T-cell (primary cell): ENCODE measurements at places on chromosomes 5 and 9.

DNA sequence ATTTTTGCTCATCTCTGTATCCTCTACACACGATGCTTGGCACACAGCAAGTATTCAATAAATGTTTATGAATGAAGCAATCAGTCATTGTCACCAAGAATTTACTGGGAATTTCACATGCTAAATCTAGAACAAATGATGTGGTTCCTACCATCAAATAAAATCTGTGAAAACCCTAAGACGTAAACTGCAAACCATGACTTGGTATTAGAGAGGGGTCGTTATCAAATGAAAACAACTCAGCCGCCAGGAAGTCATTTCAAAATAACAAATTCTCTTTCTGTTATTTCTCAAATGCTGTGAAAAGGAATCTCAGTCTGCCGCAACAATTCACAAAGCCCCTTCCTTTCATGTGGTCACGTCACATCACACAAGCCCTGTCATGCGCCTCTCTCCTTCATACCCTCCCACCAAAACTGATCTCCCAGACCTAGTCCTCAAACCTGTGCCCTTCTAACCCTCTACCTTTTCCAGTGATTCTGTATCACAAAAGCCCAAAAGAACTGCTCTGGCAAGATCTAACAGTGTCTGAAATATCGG, 173.6 kb downstream of the DEPDC1B start:
- no peak for DNase-seq

DNA sequence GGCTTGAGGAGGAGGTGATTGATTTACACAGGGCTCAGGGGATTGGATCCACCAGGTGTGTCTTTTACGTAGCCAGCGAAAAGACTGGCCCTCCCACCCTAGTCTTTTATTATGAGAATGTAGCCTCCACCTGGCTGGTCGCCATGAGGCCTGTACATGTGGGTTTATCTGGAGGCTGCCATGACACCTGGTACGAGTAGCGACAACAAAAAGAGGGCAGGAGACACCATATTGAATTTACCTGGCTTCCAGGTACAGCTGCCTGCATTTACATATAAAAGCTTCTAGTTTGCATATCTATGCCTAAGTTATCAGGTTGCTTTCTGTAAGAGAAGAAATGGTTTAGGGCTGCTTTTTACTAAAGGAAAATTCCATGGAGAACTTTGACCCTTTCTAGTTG, 1173.7 kb upstream of the SEMA6A start:
- no peak for DNase-seq

DNA sequence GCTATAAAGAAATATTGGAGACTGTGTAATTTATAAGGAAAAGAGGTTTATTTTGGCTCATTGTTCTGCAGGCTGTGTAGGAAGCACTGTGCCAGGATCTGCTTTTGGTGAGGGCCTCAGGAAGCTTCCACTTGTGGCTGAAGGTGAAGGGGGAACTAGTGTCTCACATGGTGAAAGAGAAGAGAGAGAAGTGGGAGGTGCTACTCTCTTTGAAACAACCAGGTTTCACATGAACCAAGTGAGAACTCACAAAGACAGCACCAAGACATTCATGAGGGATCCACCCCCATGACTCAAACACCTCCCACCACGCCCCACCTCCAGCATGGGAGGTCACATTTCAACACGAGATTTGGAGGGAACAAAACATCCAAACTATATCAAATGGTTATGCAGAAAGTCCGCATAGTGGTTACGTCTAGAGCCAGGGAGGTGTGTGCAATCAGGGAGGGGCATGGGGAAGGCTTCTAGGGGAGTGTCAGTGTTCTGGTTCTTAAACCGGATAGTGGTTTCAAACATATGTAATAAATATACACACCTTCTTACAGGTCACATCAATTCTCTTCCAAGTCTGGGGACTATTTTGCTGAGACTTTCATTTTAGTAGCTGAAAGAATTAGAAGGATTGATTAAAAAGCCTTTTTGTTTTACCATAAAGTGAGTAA, 113.0 kb downstream of the TRIO start:
- no peak for DNase-seq

GRCh38 chr5:170494041-170494440, 9.8 kb upstream of the KCNIP1 start:
- no peak for DNase-seq

DNA sequence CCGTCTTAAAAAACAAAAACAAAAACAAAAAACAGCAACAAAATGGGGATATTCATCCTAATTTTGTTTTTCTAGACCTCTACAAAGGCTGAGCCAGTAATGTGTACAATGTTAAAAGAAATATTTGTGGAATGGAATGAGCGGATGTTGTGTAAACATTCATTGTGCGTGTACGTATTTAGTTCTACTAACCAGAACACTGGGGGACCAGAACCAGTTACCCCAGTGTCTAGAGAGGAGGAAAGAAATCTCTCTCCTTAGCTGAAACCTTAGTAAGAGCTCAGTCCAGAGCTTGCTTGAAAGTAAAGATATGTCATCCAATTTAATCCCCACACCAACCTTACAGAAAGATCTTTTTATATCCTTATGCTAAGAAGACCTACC, 106.7 kb upstream of the CPEB4 start:
- no peak for DNase-seq

DNA sequence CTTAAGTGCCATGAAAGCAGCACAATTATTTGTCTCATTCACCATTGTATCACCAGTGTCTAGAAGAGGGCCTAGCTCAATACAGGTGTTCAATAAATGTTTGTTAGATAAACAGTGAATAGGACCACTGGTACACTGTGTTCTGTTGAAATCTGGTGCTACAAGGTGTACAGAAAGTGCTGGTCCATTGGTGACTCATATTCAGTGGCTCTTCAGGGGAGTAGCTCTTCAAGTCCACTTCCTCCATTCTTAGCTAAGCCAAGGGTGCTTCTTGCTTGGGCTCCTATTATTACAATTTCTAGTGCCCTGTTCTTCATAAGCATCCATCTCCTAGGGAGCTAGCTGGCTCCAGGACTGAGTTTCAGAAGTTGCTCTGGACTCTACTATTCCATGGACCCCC, 6.4 kb upstream of the FCHO2 start:
- DNase-seq: no peak

DNA sequence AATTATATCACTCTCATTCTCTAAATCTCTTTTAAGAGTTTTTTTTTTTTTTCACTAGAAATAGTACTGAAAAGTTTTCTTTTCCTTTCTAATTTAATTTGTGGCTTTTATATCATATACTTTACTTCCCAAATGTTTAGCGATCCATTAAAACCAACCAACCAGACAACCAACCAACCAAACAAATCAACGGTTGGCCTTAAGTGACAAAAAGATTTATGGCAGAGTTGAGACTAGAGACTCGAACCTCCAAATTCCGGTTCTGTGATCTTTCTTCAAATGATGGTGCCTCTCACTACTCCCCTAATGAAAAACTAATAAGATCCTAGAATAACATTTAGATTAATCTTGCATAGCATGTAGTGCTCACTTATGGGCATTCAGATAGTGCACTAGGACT, 45.3 kb upstream of the ACTBL2 start:
- no peak for DNase-seq

DNA sequence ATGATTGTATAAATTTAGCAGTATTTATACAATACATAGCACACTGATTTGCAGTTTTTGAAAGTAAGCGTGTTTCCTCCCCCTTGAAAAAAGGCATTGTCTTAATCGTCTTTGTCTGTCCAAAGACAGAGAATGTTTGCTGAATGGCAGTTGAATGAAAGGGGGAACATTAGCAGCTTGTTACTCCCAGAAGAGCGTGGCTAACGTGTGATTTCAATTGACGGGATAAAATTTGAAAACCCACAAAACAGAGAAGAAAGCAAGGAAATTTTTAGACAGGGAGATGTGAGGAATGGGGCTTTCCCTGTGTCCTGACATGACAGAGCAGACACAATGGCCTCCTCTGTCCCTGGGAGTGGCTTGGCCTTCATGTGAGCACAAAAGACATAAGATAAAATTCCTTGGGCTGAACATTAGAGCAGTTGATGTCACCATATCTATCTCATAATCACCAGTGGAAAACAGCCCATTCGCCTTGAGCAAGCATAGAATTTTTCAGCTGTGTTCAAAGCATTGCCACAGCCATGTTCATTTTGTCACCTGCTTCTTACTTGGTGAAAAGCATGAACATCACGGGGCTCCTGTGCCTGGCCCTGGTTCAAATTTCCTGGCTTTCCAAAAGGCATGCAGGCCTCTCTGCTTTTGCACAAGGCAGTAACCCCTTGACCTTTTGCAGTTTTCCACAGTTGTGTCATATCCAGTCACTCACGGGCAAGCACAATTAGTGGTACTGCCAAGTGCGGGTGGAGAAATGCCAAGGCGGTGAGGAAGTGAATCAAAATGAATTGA, 126.9 kb downstream of the TLE1 start:
- no peak for DNase-seq

GRCh38 chr5:167658889-167659288, 632.6 kb upstream of the WWC1 start:
- no peak for DNase-seq

GRCh38 chr5:83927140-83927733, 206.6 kb upstream of the HAPLN1 start:
- no peak for DNase-seq

DNA sequence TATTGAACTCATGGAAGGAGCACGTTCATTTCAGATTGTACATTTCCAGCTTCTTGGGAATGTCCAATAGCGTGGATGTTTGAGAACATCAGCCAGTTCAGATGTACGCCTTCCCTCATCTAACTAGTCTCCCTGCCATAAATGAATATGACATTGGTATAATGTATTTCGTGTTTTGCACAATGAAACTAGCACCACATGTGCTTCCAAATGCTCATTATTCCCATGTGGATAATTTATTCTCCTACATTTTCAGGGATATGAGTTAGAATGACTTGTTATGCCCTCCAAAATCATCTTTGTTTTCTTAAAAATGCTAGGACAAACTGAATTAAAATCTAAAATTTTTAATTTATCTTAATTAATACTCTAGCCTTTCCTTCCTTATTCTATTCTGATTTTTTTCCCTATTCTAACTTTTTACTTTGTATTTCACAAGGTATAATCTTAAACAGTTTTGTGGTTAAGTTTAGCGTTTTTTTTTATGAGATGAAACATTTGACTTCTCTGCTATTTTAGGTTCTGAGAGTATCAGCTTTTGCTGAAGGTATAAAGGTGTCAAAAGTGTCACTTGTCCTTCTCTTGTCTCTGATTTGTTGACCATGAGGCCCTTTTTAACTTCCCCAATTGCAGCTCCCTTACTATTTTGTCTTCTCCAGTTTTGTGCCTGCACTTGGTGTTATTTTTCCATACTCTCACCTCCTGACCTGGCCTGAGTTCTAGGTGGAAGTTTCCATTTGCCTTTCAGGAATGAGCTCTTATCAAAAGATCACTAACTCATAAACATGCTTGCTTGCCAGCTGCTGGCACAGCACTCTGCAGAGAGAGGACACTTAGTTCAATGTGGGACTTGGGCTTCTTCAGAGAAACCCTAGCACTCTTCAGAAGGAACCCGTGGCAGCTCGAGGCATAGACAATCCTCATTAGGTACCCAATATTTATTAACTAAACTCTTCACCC, 106.8 kb downstream of the FRMD3 start:
- no peak for DNase-seq

DNA sequence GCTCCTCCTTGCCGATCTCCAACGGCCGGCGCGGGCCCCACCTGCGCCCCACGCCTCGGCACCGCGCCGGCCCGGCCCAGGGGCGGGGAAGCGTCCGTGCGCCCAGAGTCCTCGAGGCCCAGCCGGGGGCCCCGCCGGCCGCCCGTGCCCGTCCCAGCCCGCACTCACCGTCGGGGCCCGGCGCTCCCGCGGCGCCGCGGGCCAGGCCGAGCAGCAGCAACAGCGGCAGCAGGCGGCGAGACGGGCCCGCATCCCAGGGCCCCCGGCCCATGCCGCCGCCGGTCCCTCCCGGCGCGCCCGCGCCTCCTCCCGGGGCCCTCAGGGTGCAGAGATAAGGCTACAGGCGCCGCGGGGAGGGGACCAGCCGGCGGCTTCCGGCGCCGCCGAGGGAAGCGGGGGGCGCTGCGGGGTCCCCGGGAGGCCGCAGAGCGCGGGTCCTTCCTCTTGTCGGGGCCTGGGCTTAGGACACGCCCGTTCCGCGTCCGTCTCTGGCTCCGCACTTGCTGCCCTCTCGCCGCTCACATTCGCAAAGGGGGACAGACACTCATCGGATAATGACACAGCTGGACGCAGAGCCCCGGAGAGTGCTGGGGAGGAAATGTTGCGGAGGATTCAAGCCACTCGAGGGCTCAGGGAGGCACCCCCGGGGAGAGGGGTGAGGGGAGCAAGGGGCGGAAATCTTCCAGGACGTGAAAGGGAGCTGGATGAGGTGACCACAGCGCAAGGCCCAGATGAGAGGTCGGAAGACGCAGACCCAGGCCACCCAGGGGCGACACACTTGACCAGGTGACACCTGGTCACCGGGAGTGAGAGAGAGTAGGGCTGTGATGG, at the start of gene SUSD1:
Gene SUSD1, minus strand, starts transcription at position 333 of the 831 bp plus-strand sequence. Its CDS starts 62 bp downstream, at position 271.
- DNase-seq: peak; percentile 30

DNA sequence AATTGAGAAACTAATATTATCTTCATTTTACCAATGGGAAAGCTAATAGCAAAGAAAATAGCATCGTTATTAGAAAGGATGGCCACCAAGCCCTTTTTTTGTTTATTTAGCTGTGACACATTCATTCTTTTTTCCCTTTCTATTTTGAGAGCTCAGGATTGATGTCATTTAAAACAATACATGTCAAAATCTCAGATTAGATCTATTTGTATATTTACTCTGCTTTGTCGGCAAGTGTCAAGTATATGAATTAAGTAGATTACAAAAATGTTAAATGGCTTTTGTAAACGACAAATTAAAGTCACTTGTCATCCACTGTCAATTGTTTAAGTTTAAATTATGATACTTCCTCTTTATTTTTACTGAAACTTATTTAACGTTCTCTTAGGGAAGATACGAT, 118.9 kb downstream of the PAM start:
- DNase-seq: no peak

- DNase-seq: no peak
These were observed 29.5 kb upstream of the LHFPL2 start for GRCh38 chr5:78677777-78678668.
